Activated CD4-positive, CD25-positive, alpha-beta regulatory T cell treated with anti-CD3 and anti-CD28 coated beads, Interleukin-2, amount 50 U/mL, for 72 hours (primary cell): ENCODE measurements at places on chromosomes 7 and 10.

GRCh38 chr10:80596391-80597257 is 58.9 kb downstream of the SH2D4B start:
- no peak for DNase-seq

DNA sequence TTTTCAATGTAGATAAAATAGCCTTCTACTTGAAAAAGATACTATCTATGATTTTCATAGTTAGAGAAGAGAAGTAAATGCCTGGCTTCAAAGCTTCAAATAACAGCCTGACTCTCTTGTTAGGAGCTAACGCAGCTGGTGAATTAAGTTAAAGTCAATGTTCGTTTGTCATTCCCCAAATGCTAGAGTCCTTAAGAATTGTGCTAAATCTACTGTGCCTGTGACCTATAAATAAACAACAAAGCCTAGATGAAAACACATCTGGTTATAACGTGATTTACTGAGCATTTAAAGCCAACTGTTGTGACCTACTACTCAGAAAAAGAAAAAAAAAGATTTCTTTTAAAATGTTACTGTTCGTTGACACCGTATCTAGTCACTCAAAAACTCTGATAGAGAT is 134.7 kb downstream of the POLR1F start:
- no peak for DNase-seq

- no peak for DNase-seq
These were observed 15.7 kb upstream of the ARMC3 start for GRCh38 chr10:22911889-22912762.

- DNase-seq: no peak
These were observed 56.9 kb downstream of the CTBP2 start for GRCh38 chr10:125103466-125103865.

DNA sequence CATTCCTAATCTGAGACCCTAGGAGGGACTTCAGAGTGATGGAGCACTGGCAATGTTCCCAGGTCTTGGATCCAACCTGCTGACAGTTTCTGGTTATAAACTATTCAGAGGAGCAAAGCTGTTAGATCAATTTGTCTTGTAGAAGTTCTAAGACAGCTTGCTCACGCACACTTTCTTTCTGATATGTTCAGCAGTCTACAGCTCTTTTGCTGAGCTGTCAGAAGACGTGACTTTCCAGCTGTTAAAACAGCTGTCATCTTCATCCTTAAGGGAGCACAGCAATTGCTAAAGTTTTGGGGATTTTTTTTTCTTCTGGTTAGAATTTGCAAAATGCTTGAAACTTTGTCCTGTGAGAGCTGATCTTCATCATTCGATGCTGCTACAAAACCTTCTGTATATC is 823.1 kb downstream of the SORCS1 start:
- no peak for DNase-seq

DNA sequence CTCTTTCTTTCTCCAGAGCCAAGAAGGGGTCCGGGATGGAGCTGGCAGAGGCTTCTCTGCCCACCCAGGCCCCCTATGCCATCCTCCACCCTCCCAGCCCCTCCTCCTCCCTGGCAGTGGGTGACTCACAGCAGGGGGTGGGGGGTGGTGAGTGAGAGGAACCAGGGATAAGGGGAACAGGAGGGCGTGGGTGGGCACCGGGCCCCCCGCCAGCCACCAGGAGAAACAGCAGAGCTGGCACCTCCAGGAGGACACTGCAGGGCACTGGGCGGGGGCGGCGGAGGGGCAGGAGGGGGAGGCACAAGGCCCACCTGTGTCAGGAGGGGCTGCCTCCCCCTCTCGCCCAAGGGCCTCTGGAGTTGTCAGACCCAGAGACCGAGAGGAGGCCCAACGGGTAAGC is 56.0 kb downstream of the CAMK2B start:
- no peak for DNase-seq

GRCh38 chr10:114061789-114062188 is 18.1 kb downstream of the ADRB1 start:
- no peak for DNase-seq

DNA sequence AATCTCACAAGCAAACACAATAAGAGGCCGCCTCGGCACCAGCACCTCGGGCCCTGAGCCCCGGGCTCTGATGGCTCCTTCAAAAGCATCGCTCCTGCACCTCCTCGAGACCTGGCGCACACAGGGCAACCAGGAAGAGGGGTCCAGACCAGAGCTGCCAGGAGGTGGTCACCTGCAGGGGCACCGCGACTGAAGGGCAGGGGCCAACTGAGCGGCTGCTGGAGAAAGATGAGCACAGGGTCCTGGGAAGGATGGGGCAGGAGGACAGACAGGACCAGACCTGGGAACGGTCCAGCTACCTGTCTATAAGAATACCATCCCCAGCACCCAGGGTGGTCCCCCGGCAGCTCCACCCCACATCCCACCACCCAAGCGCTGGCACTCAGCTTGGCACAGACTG is 20.8 kb downstream of the MAD1L1 start:
- DNase-seq: no peak

- no peak for DNase-seq
These were observed 225.8 kb upstream of the TCERG1L start for GRCh38 chr10:131537281-131537680.

DNA sequence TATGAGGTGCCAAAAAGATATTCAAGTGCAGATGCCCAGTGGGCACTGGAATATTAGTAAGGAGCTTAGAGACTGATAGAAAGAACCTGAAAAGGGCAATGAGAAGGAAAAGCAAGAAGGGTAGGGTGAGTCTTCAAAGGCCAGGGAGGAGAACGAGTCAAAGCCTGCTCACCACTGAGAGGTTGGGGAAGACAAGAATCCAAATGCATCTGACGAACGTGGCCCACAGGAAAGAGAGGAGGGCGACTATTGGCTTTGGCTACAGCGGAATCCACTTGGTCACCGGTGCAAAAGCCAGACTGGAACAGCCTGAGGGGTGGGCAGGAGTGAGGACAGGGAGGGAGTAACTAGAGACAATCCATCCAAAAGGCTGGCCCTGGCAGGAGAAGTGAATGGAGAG is 216.7 kb upstream of the KLF14 start:
- no peak for DNase-seq
